NCI-H526 (cell line): ENCODE measurements at places on chromosomes 11 and 22.

DNA sequence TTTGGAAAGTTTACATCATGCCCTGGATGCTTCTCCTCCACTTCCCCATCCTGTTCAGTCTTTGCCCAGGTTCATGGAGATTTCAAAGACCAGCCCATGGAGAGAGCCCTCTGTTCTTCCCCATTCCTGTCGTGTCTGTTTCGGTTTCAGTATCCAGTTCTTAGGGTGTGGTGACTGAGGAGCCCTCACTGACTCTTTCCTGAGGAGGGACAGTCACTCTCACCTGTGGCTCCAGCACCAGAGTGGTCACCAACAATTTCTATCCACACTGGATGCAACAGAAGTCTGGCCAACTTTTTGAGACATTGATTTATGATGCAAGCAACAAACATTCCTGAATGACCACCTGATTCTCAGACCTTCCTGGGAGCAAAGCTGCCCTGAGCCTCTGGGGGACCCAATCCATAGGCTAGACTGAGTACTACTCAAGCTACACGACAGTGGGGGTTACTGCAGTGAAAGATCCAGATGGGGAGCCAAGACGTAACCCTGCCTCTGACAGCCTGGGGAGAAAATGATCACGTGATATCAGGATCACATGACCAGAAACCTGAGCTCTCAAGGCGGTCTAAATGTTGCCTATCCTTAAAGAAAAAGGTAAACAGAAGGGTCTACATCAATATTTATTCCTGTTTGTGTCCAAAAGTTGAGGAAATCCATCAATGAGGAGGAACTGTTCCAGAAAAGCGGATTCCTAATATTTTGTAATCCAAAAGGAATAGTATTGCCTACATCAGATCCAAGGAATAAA, 76.2 kb upstream of the VPREB1 start:
- DNase-seq: no peak

DNA sequence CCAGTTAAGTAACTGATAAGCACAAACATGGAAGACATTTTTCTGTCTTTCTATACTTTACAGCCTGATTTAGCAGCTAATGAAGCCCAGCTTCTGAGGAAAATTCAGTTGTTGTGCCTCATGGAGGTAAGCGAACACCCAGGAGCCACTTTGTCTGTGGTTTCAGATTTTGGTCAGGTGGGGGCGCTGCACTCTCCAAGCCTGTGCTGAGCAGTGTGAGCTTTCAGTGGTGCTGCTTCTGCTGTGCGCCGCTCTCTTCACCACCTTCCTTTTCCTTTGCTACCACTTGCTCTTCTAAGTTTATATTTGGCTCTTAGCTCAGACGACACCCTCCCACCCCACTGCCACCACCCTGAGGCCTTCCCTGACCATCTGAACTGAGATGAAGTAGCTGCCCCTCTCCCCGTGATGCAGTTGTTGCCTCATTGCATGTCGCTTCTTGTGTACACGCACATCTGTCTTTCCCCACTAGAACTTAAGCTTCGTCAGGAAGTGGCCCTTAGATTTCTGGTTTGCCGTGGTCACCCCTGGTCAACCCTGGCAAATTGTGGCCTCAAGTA, 14.0 kb downstream of the PSMD13 start:
- DNase-seq: peak; percentile 19

GRCh38 chr11:3840870-3841425, at the start of gene RHOG:
Gene RHOG (minus strand): TSS chr11:3840959. CDS start chr11:3828138, 12,821 bp downstream.
- peak; percentile 94 for DNase-seq

- DNase-seq: no peak
Observed at GRCh38 chr11:22926341-22926740, 66.1 kb upstream of the CCDC179 start.

DNA sequence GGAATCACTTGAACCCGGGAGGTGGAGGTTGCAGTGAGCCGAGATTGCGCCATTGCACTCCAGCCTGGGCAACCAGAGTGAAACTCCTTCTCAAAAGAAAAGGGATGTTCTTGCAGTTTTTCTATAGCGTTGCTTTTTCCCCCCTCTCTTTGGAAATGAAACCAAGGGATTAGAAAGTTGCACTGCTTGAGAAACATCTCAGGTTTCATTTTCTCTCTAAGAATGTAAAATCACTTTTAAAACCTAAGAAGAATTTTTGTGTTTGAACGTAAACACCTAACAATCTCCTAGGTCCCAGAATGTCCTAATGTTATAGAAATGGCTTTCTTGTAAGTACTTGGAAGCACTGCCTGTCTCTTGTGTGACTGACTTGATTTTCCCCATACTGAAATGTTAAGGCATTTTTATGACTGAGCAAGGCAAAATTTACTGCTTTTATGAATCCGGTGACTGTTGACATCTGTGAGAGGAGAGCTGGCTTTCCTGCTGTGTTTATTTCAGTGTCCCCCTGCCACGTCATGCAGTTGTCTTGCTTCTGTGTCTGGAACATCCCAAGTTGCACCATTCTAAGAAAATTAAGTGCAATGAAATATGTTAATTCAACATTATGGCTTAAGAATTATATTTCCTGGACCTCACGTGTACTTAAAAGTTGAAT, 37.7 kb downstream of the NF2 start:
- DNase-seq: no peak

- DNase-seq: no peak
Observed at GRCh38 chr11:57432714-57433163, 5.8 kb upstream of the SLC43A3 start.

DNA sequence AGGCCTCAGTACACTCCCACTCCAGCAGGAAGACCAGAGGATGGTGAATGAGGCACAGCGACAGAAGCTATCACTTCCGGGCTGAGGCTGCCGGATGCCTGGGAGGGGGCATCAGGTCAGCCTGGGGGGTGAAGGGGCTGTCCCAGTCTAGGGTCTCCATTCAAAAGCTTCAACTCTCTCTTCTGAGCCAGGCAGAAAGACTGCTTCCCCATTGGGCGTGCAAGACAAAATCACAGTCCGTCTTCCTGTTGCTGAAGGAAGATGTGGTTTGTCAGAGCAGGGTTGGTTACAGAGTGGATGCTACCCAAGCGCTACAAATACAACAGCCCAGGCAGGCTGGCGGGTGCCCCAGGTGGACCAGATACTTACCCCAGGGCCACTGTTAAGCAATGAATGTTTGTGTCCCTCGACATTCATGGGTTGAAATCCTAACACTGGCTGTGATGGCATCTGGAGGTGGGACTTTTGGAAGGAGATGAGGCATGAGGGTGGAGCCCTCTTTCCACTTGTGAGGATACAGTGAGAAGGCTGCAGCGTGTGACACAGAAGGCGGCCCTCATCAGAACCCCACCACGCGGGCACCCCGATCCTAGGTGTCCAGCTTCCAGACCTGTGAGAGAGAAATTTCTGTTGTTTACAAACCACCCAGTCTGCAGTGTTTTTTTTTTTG, 12.0 kb downstream of the UPK3A start:
- no peak for DNase-seq

DNA sequence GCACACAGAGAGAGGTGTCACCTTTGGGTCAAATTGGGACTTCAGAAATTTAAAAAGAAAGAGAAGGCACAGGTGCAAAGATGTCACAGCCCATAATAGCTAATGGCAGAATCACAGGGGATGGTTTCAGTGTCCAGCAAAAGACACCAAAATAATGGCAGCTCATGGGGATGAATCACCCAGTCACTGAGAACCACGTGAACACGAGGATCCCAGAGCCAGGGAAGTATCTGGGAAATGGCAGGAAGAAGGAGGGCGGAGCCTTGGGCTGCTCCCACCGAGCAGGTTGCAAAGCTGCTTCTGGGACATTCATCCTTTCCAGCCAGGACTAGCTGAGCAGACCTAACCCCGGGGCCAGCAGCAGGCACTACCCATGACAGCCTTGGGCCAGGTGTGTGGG, 45.6 kb downstream of the TRMU start:
- DNase-seq: no peak

DNA sequence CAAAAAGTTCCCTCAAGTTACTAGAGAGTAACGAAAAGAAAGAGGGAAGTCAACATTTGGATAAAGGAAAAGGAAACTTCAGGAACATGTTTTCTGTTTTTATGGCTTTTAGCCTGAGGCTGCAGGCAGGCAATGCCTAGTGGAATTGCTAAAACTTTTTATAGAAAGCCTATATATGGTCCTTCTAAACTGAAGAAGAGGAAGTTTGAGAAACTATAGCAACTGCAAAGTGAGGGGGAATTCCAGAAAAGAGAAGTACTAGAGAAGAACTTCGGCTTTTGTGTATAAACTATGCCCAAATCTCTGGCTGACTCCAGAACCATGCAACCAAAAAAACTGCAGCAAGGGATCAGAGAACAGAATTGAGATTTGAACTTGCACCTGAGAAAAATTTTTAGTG, 74.3 kb upstream of the ARHGAP42 start:
- DNase-seq: no peak

- no peak for DNase-seq
Observed at GRCh38 chr11:69393865-69394233, 87.6 kb upstream of the LINC01488 start.

- peak; percentile 89 for DNase-seq
Observed at GRCh38 chr11:127859941-127860354, 727.4 kb downstream of the ETS1 start.

DNA sequence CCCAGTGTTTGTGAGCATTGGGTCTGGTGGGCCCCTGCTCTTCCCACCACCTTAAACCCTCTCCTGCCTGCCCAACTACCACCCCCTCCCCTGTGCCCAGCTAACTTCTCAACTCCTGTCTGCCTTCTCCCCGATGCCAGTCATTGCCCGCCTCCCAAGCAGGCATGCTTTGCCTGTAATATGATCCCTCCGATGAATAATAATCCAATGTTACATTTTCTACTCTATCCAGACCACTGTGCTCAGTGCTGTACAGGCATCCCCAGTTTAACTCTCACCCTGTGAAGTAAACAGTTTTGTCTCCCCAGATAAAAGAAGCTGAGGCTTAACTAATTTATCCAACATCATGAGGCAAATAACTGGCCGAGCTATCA, 35.5 kb upstream of the OLFML1 start:
- DNase-seq: peak; percentile 28

GRCh38 chr11:119284344-119285157, 32.4 kb downstream of the MCAM start:
- peak; percentile 64 for DNase-seq

DNA sequence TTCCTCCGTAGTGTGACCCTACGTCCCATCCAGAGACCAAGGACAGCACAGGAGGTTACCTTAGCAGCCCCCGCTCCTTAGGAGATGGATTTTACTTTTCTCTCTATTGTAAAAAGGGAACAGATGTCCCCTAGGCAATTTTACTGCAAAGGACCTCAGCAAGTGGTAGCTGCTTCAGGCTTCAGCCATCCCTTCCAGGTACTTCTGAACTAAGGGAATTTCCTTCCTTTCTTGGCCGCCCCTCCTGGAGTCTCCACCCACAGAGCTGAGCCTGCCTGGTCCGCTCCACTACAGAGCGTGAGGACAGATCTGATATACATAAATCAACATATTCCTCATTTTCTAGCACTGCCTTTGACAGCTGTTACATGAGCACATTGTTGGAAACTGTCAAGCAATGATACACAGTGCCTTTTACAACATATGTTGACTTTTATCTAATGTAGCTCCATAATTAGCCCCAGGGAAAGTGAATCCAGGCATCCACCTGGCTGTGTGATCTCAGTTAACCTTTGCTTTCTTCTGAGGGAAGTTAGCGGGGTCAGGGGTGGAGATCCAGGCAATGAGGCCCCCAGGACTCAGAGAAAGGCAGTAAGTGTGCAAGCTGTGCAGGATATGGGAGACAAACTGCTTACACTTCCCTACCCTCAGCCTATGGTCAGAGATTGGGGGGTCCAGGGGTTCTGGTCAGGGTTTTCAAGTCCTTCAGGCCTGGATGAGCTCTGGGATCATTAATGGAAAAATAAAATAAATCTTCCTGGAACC, 51.9 kb downstream of the SPATA19 start:
- DNase-seq: peak; percentile 88

GRCh38 chr11:122229481-122230384, 113.7 kb upstream of the BLID start:
- DNase-seq: no peak

DNA sequence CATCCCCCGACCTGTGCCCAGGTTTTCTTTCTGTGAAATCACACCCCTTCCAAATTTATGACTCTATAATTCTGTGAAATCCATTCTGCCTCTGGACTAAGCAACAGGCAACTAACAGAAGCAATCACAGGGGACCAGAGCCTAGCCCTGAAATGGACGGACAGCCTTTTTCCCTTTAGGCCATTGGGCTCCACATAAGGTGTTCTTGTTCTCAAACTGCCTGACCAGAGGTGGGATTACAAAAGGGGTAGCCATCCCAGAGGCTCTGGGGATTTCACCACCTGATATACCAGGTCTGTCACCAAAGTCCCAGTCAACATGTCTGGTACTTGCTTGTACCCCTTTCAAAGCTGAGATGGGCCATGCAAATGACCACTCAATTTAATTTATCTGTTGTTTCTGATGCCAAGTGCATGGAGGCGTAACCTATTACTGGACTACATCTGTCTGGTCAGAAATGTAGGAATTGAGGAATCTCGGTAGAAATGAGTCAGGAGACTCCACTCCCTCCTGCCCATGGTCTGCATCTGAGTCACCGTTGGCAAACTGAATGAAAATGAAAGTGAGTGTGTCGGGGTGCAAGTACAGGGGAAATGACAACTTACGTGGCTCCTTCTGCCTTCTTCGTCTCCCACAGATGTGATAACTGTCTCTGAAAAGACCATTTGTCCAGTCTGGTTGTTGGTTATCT, 10.2 kb downstream of the DKK3 start:
- DNase-seq: no peak

- DNase-seq: no peak
Observed at GRCh38 chr11:57598831-57599155, 1.3 kb downstream of the SERPING1 start.

- peak; percentile 87 for DNase-seq
Observed at GRCh38 chr11:33949252-33949913, 57.5 kb upstream of the LMO2 start.

- no peak for DNase-seq
Observed at GRCh38 chr11:8252946-8253345, 10.7 kb downstream of the LMO1 start.

DNA sequence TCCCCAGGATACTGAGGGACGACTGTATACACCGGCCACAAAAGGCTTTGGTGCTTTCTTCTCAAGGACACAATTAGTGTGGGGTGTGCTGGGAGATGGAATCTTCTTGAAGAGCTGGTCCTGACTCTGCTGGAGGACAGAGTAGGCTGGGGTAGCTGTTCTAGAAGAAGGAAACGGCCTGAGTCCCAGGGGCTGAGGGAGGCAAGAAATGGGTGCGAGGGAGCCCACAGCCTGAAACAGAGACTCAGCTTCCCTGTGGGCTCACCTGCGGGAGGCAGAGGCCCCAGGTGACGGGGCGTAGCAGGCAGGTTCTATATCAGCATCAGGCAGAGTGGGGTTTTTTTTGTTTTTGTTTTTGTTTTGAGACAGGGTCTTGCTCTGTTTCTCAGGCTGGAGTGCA, 36.6 kb downstream of the PARVG start:
- DNase-seq: no peak
